Fibroblast of lung (primary cell): ENCODE measurements at places on chromosomes 13 and 19. TPM values are rescaled to one million over a fixed set of nuclear protein-coding genes. Genes with fewer than 3 reads are reported as not detected.
A peak's percentile ranks its signal among the peaks of the same experiment; 100 is the strongest.

DNA sequence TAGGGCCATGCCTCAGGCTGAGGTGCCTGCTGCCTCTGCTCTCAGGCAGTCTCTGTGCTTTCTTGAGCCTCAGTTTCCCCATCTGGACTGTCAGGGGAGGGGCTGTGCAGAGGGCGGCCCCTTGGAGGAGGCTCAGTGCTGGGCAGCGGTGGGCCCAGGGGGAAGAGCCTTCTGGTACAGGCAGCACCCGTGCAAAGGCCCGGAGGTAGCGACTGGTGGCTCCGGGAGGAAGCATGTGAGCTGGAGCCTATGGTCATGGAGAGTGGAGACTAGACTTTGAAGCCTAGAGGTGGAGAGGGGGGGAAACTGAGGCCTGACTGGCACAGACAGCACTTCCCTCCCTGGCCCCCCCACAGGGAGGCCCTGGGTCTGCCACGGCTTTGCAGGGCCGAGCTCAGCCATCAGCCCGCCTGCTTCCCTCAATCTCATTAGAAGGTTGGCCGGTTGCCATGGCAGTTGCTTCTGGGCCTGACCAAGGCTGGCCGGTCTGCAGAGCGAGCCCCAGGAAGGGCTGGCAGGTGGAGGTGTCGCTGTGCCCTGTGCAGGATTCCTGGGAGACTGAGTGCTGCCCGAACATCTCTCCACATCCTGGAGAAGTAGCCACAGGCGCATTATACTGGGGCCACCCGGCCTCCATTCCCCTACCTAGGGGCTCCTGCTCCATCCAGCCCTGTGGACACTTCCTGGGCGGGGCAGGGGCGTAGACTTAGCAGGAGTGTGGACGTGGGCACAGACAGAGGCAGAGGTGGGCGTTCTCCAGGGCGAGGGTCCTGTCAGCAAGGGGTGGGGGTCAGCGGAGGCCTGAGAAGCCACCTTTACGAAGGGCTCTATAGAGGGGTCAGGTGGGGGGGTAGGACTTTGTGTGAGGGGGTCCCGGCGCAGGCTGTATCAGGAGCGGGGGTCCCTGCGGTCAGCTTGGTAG, 53.2 kb downstream of the CRTC1 start:
- no peak overlapping the region for H3K27ac ChIP-seq
- H3K36me3 ChIP-seq, result no peaks in the 10 kb centered on the region
- DNase-seq, result peak; percentile 5
- no peaks in the 10 kb centered on the region for H3K27me3 ChIP-seq
- peaks cover 8% of the 10 kb centered on the region for H3K4me1 ChIP-seq

GRCh38 chr13:43132257-43132656, 108.9 kb downstream of the DNAJC15 start:
- H3K4me3 ChIP-seq, result no peak overlapping the region
- no peaks in the 10 kb centered on the region for H3K36me3 ChIP-seq
- DNase-seq, result peak; percentile 54
- H3K27ac ChIP-seq, result no peak overlapping the region
- no peaks in the 10 kb centered on the region for H3K4me1 ChIP-seq
- no peaks in the 10 kb centered on the region for H3K27me3 ChIP-seq

DNA sequence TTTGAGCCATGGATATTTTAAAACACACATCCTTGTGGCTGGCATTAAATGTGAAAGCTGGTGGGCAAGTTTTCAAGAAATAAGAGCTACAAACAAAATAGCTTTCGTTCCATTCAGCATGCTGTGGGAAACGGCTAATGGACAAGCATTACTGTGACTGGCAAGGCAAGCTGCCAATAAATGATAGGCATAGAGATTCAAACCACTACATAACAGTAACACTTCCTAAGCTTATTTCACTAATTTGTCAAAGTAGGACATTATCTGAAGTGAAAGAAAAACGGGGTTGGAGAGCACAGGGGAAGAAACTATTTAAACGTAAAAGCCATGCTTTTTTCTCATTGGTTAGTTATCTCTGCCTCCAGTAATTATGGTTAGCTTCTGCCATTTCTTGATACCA, 26.0 kb downstream of the OBI1 start:
- DNase-seq, result peak; percentile 80
- H3K4me1 ChIP-seq, result no peaks in the 10 kb centered on the region
- no peak overlapping the region for H3K27ac ChIP-seq
- H3K36me3 ChIP-seq, result no peaks in the 10 kb centered on the region
- no peak overlapping the region for H3K4me3 ChIP-seq
- H3K27me3 ChIP-seq, result no peaks in the 10 kb centered on the region

DNA sequence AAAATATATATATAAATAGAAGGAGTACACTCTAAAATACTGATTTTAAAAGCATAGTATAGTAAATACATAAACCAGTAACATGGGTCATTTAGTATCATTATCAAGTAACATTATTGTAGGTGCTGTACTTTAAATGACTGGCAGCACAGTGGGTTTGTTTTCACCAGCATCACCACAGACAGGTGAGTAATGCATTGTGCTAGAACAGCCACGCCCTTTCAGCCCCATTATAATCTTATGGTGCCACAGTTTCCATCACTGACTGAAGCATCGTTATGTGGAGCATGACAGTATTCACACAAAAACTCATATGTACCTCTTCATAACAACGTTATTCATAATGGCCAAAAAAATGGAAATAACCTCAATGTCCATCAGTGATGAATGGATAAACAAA, 88.3 kb downstream of the DHRS12 start:
- H3K4me1 ChIP-seq, result peaks cover 2% of the 10 kb centered on the region
- H3K4me3 ChIP-seq, result no peak overlapping the region
- DNase-seq, result no peak

DNA sequence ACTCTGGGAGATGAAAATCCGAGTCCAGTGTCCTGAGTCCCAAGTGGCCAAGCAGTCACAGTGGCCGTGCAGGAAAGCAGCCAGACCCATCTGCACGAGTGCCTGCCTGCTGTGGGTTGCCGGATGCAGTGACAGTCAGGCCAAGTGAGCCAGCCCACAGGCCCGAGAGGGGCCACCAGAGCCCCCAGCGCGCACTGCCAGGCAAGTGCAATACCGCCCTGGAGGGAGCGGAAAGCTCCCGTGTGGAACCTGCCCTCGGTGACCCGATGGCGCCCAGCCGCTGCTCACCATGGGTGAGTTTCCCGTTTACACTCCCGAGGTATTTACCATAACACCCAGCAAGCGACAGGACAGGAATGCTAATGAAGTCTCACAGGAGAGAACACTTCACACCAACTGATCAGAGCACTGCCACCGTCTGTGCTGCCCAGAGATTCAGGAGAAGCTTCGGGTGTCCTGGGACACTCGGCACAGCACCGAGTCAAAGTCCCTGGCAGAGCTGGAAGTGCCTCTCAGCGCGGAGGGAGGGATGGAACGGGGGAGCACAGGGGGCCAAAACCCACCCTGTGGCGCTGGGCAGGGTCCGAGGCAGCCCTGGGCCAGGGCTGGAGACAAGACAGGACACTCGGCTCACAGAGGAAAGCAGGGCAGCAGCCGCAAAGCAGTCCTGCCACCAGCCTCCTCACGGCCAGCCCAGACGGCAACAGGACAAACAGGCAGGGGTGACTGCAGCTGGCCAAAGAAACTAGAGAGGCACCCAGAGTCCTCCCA, 21.3 kb upstream of the TINCR start:
- no peak overlapping the region for H3K4me3 ChIP-seq
- H3K36me3 ChIP-seq, result peaks cover 26% of the 10 kb centered on the region
- no peaks in the 10 kb centered on the region for H3K27me3 ChIP-seq
- DNase-seq, result no peak
- no peak overlapping the region for H3K27ac ChIP-seq

GRCh38 chr13:40562975-40563349, 103.5 kb downstream of the FOXO1 start:
- H3K27ac ChIP-seq, result no peak overlapping the region
- H3K27me3 ChIP-seq, result no peaks in the 10 kb centered on the region
- H3K4me1 ChIP-seq, result no peaks in the 10 kb centered on the region
- peak; percentile 43 for DNase-seq

DNA sequence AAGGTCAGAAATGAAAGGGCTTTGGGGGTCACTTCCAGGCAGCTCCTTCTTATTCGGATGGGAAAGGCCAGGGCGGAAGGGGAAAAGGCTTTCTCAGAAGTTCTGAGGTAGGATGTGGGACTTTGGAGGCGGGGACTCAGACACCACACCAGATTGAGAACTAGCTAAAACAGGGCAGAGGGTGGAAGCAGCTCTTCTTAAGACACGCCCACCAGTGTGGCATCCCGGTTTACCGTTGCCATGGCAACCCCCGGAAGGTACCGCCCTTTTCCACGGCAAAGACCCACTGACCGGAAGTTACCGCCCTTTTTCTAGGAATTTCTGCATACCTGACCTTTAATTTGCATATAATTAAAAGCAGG, 3.8 kb upstream of the LILRA5 start:
- H3K4me1 ChIP-seq, result no peaks in the 10 kb centered on the region
- H3K36me3 ChIP-seq, result no peaks in the 10 kb centered on the region
- no peak overlapping the region for H3K4me3 ChIP-seq
- no peak overlapping the region for H3K27ac ChIP-seq
- H3K27me3 ChIP-seq, result no peaks in the 10 kb centered on the region
- no peak for DNase-seq

DNA sequence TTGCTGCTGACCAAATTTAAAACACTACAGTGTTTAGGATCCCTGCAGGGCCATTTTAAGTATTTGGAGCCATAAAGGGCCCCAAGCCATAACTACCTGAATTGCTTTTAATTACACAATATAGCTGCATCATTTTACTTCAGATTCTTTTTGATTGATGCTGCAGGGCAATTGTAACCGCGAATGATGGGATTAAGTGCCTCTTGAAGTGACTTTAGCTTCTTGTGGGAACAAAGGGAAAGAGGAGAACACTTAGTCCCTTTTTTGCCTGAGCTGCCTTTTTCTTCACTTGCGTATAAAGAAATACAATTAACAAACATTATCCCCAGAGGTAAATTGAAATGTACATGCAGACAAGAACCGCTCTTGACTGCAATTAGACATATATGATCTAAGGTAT, 228.5 kb downstream of the ZIC5 start:
- H3K27ac ChIP-seq, result no peak overlapping the region
- H3K4me3 ChIP-seq, result no peak overlapping the region
- H3K27me3 ChIP-seq, result no peaks in the 10 kb centered on the region
- DNase-seq, result no peak
- H3K4me1 ChIP-seq, result no peaks in the 10 kb centered on the region
- H3K36me3 ChIP-seq, result no peaks in the 10 kb centered on the region

DNA sequence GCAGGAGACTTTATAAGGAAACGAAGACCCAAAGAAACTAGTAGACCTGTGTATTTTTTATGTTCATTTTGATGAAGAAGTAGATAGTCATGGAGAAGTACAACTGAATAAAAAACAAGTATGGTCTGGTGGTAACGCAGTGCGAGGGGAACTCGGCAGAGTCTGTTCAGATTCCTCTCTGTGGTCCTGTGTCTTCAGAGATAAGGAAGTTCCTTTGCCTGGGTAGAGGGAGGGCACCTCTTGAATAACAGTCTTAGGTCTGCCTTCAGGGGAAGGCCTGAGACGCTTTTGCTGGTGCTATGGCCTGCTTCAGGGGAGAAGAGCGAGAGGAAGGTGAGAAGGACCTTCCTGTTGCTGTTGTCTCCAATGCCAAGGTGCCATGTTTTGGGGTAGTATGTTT, 25.9 kb upstream of the SLC46A3 start:
- H3K27ac ChIP-seq, result no peak overlapping the region
- no peaks in the 10 kb centered on the region for H3K36me3 ChIP-seq
- no peaks in the 10 kb centered on the region for H3K4me1 ChIP-seq
- DNase-seq, result no peak
- no peaks in the 10 kb centered on the region for H3K27me3 ChIP-seq
- H3K4me3 ChIP-seq, result no peak overlapping the region

DNA sequence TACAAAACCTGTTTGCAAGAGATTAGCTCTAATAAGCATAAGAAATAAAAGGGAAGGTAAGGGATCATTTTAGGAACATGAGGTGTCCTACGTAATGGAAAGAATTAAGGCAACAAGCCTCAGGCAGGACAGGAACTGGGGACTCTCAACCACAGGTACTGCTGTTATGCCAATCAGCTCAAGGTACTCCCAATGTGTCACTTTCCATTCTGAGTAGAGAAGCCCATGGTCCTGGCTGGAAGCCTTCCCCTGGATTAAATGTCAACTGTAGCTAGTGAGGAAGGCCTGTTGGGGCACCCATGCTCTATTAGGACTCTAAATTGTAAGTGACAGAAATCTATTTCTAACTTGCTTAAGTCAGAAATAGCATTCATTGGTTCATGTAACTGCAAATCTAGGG, 134.6 kb downstream of the DPF1 start:
- no peak overlapping the region for H3K4me3 ChIP-seq
- no peaks in the 10 kb centered on the region for H3K27me3 ChIP-seq
- no peak overlapping the region for H3K27ac ChIP-seq
- H3K4me1 ChIP-seq, result no peaks in the 10 kb centered on the region
- no peaks in the 10 kb centered on the region for H3K36me3 ChIP-seq
- no peak for DNase-seq

- H3K4me3 ChIP-seq, result no peak overlapping the region
- H3K36me3 ChIP-seq, result no peaks in the 10 kb centered on the region
- H3K27me3 ChIP-seq, result no peaks in the 10 kb centered on the region
- DNase-seq, result no peak
- peaks cover 2% of the 10 kb centered on the region for H3K4me1 ChIP-seq
- H3K27ac ChIP-seq, result no peak overlapping the region
Observed at GRCh38 chr19:37975071-37975470, 68.1 kb downstream of the SIPA1L3 start.

DNA sequence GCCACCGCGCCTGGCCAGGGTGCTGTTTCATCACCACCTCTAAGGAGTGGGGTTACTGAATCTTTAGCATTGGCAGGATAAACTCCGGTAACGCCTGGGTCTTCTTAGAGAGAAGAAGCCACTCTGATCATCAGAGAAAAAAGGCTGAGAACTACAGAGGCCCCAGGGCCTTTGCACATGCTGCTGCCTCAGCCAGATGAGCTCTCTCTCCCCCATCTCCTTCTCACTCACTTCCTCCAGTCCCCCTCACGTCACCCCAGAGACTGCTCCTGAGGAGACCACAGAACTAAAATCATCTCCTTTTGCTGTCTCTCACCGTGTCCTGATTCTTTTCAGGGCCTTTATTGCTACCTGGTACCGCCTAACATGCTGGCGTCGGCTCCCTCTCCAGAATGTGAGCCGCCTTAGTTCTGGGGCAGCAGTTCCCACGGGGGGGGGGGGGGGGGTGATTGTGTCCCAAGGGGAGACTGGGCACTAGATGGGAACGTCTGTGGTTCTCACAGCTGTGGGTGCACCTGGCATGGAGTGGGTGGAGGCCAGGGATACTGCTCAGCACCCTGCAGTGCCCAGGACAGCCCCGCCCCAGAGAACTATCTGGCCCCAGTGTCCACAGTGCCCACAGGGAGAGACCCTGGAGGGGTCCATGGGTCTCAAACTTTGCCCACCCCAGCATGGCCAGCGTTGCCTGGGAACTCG, 5.1 kb upstream of the DIRAS1 start:
- H3K27me3 ChIP-seq, result peaks cover 8% of the 10 kb centered on the region
- no peak overlapping the region for H3K27ac ChIP-seq
- no peaks in the 10 kb centered on the region for H3K36me3 ChIP-seq
- peaks cover 4% of the 10 kb centered on the region for H3K4me1 ChIP-seq
- no peak for DNase-seq
- no peak overlapping the region for H3K4me3 ChIP-seq

GRCh38 chr19:5389353-5389752, 48.7 kb upstream of the PTPRS start:
- no peak overlapping the region for H3K27ac ChIP-seq
- no peaks in the 10 kb centered on the region for H3K36me3 ChIP-seq

FUT2 gene
- total RNA-seq, result under 0.01 TPM in 1 of 2 replicates, not detected in the other

SIGLEC10 gene
- not detected in 2 replicates for total RNA-seq
